ENCODE measurements at places on chromosomes 12 and 14.

DNA sequence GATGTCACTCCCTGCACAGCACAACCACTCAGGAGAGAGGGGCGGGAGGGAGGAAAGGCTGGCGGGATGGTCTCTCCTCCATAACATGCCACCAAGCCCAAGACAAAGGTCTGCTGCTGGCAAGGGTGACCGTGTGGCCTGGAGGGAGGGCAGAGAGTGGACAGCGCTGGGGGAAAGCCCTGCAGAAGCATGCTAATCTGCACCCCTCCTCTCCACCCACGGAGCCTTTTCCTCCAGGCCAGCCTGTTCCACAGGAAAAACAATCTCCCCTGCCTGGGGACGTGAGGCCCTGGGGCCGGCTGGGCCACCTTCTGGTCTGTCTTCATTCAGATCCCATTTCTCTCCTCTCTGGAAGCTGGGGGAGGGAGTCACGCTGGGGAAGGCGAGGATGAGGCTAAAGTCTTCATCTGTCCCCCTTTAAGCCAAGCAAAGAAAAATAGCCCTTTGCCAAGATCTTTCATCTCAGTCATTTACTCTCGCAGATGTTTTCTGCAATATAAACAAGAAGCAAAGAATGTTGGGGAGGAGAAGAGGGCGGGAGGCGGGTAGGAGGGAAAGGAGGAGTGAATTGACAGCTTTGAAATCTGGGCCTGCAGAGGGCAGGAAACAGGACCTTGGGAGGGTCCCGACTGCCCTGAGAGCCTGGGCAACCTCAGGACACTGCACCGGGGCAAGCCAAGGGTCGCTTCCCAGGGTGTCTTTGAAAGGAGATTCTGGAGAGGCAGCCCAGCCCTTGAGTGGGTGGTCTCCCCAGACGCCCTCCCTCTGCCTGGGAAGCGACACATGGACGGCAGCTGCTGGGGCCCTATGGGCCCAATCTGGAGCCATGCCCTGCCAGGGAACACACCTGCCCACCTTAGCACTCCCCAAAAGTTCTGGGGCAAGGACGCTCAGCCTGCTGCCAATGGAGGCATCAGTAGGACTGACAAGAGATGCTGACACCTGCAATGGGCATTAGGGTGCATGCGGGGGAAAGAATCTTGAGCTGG is 133.6 kb downstream of the ZFP36L1 start:
- no peak for DNase-seq

- DNase-seq = no peak
Measured at GRCh38 chr12:96864335-96864734, 42.7 kb upstream of the NEDD1 start.

- no peak for DNase-seq
Measured at GRCh38 chr12:125159702-125160101, 94.5 kb downstream of the AACS start.

- DNase-seq = no peak
Measured at GRCh38 chr14:66078006-66078405, 408.2 kb upstream of the CCDC196 start.

GRCh38 chr12:66885115-66885875 is 206.4 kb upstream of the GRIP1 start:
- DNase-seq = no peak

DNA sequence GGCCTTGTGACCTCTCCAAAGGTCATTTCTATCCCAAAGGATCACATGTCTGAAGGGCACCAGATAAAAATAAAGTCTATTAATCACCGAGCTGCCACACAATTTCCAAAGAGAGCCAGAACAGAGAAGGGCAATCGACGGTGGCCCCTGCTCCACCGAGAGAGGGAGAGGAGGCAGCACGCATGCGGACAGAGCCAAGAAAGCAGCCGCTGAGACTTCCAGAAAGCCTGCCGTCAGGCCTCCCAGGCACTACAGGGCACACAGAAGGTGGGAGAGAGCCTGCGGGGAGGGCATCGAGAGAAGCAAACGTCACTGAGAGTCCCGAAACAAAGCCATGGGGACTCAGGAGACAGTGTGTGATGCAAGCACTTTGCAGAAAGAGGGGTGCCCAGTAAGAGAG is 182.0 kb downstream of the DPF3 start:
- no peak for DNase-seq

Measured in cerebellar nuclear complex (tissue), 1 donor.